Activated B cell treated with CpG ODN at 0.5 μM for 24 hours (primary cell): ENCODE measurements at places on chromosomes 11 and 22. TPM values are rescaled to one million over a fixed set of nuclear protein-coding genes. Genes with fewer than 3 reads are reported as not detected.

The DUSP8 gene
- 1.3 and 1.7 TPM in 2 replicates for total RNA-seq

DNA sequence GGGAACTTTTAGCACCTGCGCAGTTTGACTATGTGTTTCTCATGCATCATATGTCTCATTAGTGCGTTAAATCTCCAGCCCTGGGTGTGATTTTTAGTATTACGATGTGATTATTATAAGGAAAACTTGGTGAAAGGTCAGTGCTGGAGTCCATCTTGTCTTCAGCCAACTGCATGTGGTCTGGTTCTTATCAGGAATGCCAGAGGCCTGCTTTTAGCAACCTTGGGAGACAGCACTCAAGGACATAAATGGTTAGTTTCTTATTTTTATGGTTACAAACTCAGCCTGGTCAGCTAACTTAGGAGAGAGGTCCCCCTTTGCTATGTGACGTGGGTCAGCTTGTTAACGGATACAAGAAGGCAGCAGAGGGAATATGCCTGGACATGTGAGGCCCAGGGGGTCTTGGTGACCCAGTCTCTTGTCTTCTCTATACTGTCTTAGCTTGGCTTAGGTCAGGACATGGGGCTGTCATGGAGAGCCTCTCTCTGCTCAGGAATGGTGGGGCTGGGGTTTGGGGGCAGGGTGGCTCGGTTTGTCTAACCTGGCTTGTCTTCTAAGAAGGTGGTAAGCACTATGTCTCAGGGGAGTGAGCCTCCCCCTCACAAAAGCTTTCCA, 21.5 kb downstream of the KCTD21 start:
- DNase-seq = no peak

GRCh38 chr11:78239781-78240180, 51.1 kb downstream of the USP35 start:
- DNase-seq = no peak

DNA sequence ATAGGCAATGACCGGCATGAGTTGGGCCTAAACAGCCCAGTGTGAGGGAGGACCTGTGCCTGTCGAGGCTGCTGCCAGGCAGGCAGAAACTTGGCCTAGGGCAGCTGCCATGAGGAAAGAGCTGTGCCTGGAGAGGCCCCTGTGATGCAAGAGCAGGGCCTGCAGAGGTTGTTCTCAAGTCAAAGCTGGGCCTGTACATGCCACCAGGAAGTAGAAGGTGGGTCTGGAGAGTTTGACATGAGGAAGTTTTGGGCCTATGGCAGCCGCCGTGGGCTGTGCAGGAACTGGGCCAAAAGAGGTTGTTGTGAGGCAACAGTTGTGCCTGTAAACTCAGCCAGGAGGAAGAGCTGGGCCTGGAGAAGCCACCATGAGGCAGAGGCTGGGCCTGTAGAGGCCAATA, 43.2 kb downstream of the OR4C45 start:
- DNase-seq = no peak

DNA sequence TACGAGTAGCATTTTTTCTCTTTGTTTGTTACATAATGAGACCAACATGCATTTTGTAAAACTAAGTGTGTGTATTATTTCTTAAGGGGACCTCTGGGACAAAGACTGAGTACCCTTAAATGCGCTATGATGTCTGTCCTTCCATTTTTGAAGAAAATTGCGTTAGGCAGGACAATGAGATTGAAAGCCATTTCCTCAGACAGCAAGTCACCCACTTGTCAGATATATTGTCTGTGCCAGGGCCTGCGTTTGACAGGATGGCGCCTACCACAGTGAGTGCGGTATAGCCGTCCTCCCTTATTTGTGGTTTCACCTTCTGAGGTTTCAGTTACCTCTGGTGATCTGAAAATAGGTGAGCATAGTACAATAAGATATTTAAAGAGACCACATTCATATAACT, 2.2 kb downstream of the AP2A2 start:
- no peak for DNase-seq

DNA sequence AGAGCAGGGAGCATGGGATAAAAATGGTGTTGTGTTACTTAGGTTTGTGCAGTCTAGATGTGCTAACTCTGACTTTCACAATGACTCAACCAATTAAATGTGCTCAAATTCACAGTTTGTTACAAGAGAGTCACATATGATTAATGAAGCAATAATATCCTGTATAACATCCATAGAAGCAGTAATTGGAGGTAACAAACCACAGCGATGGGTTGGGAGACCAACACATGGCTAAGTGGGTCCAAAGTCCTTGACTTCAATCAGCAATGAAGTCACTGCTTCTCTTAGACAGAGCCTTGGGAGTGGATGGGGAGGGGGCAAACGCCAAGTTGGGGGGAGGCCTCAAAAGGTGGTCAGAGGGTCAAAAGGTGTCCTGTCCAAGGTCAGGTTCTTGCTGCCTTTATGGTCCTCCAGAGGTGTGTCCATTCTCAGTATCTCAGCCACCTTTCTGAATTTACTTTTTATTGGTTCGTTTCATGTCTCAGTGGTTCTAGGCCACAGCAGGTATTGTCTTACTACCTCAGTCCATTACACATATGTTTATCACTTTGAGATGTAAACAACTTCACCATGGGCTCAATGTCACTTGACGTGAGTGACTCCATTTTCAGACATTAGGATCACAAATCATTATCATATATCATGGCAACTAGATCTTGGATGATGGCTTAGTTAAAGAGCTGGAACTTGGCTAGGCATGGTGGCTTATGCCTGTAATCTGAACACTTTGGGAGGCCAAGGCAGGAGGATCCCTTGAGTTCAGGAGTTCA, 32.4 kb downstream of the SLN start:
- DNase-seq = no peak

- no peak for DNase-seq
These were observed 240.2 kb downstream of the TBC1D22A start for GRCh38 chr22:47002692-47003091.
